Heart left ventricle (tissue), 16 donors: ENCODE measurements at places on chromosomes 7 and 10. TPM values are rescaled to one million over a fixed set of nuclear protein-coding genes. Genes with fewer than 3 reads are reported as not detected.

The TMEM120A gene
- total RNA-seq = 112 TPM

The ZWINT gene
- 11.0 TPM for total RNA-seq

The NUTM2A gene
- total RNA-seq = 1.6 TPM

The CABCOCO1 gene
- 1.1 TPM for total RNA-seq

The NPSR1 gene
- not detected for total RNA-seq

The GIMAP4 gene
- total RNA-seq = 35.5 TPM

The ICA1 gene
- 61.9 TPM for total RNA-seq

The NME8 gene
- total RNA-seq = not detected

- H3K27me3 ChIP-seq = no peaks in the 10 kb centered on the region
- no peak overlapping the region for H3K27ac ChIP-seq
- no peak for DNase-seq
- no peak overlapping the region for H3K4me3 ChIP-seq
Measured at GRCh38 chr7:119167431-119167830, 942.9 kb downstream of the ANKRD7 start.

DNA sequence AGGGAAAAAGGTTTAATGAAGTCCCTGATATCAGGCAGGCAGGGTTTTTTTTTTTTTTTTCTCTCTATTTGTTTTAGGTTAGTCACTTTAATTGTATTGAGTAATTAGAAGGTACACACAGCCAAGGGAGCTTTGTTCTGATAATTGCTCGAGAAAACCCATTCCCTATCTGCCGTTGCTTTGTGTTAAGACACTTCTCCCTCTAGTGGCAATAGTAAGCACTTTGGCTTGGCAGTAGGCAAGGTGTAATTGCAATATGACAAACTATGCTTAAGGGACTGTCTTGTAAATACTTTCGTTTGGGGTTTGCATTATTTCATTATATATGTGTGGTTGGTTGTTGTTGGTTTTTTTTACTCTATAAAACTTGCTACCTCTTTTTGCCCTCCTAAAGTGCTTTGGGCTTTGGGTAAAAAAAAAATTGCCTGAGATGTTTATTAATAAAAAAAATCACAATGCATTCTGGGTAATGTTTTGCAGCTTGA is 113.4 kb downstream of the BTRC start:
- H3K36me3 ChIP-seq = no peaks in the 10 kb centered on the region
- H3K27ac ChIP-seq = no peak overlapping the region
- H3K27me3 ChIP-seq = no peaks in the 10 kb centered on the region
- H3K4me1 ChIP-seq = peaks cover 13% of the 10 kb centered on the region
- H3K4me3 ChIP-seq = no peak overlapping the region
- no peak for DNase-seq

DNA sequence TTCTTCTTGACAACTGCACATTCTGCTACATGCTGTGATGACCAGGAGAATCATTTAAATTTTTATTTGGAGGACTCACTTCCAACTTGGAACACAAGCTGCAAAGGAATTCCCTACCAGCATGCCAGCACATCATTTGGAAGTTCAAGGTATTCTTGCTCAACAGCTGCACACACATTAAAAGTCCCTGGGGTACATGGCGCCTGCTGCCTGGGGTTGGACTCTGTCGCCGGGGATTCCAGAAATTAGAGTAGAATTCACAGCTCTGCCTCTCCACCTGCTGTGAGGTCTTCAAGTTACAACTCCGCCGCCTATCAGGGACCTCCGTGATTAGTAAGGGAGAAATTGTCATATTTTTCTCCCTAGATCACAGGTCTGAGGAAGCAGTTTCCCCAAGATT is 1.1 kb downstream of the ZNF32 start:
- no peaks in the 10 kb centered on the region for H3K27me3 ChIP-seq
- peak overlapping the region; percentile 92 for H3K4me3 ChIP-seq
- H3K4me1 ChIP-seq = peaks cover 17% of the 10 kb centered on the region
- no peak overlapping the region for H3K27ac ChIP-seq
- DNase-seq = no peak

DNA sequence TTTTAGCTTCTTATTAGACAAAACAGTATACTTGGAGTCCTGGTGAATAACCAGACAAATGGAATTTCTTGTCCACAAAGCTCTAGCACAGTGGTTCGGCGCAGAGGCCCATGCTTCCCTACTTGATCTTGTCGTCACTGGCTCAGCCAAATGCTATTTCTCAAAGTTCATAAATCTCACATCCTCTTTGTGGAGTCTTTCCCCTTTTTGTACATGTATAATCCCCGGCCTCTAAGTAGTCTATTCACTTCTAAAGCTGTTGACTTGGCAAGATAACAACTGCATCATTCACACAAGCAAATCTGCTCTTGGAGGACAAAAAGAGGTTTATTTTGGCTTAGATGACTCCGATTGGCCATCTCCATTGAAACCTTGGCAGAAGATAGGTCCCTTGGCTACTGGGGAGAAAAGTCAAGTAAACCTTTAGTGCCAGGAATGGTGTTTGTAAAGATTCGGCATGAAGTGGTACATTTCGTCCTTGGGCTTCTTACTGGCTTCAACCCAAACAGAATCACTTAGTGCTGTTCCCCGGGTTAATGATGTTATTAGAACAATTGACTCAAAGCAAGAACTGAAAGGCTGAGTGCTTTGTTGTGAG is 5.1 kb upstream of the AKR1E2 start:
- no peaks in the 10 kb centered on the region for H3K4me1 ChIP-seq
- H3K27ac ChIP-seq = peak overlapping the region; percentile 6
- no peak overlapping the region for H3K4me3 ChIP-seq
- no peaks in the 10 kb centered on the region for H3K27me3 ChIP-seq
- H3K36me3 ChIP-seq = no peaks in the 10 kb centered on the region

DNA sequence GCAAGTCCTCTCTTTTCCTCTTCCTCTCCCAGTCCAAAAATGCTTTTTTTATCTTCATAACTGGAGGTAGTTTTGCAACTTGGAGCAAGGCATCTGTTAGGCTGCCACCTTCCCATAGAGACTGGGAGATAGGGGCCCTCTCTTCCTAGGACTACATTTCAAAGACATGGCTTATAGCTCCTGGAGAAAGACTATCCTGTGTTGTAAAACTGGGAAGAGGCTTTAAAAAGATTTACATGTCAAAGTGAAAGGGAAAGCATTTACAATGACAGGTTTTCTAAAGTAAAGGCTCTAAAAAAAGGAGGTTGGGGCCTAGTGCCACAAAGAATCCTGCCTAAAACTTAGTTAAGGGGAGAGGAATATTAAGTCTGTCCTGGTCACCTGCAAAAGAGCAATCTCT is 82.2 kb upstream of the SEMA3E start:
- H3K27me3 ChIP-seq = no peaks in the 10 kb centered on the region
- no peaks in the 10 kb centered on the region for H3K4me1 ChIP-seq
- H3K4me3 ChIP-seq = no peak overlapping the region
- H3K27ac ChIP-seq = no peak overlapping the region

DNA sequence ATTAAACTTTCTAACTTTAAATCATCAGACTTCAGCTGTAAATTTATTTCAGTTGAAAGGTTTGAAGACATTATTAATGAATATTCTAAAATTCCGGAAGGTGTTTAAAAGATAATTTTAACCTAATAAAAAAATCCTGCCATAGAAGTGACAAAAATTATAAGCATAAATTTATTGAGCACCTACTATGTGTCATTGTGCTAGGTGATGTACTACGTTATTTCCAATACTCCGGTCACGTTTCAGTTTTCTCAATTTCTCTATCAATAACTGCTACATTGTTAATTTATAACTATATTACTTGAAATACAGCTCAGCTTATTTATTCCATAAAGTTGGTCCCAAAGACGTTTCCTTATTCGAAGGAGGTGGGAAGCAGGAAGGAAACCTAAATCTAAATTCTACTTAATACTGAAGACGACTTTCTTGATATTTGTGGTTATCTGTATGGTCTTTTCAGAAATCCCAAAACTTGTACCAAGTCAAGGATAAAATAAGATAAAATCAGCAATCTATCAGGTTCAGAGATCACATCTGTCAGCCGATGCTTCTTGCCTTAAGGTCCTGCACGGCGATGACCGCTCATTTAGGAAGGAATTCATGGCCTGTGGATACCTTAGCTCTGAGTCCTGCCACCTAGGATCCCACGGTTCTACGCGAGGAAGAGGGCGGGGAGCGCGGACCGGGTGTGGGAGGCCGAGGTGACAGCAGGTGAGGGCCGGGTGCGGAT is 1.2 kb upstream of the ZEB1 start:
- H3K27me3 ChIP-seq = no peaks in the 10 kb centered on the region
- H3K4me1 ChIP-seq = peaks cover 19% of the 10 kb centered on the region
- peak overlapping the region; percentile 98 for H3K27ac ChIP-seq
- H3K36me3 ChIP-seq = no peaks in the 10 kb centered on the region
- H3K4me3 ChIP-seq = peak overlapping the region; percentile 89

GRCh38 chr10:116827214-116827671 is 22.1 kb upstream of the ENO4 start:
- no peaks in the 10 kb centered on the region for H3K27me3 ChIP-seq
- no peaks in the 10 kb centered on the region for H3K4me1 ChIP-seq
- no peak for DNase-seq
- H3K27ac ChIP-seq = no peak overlapping the region

GRCh38 chr10:49153971-49154370 is 20.1 kb upstream of the FAM170B start:
- H3K4me3 ChIP-seq = no peak overlapping the region
- no peak for DNase-seq
- peaks cover 5% of the 10 kb centered on the region for H3K36me3 ChIP-seq

DNA sequence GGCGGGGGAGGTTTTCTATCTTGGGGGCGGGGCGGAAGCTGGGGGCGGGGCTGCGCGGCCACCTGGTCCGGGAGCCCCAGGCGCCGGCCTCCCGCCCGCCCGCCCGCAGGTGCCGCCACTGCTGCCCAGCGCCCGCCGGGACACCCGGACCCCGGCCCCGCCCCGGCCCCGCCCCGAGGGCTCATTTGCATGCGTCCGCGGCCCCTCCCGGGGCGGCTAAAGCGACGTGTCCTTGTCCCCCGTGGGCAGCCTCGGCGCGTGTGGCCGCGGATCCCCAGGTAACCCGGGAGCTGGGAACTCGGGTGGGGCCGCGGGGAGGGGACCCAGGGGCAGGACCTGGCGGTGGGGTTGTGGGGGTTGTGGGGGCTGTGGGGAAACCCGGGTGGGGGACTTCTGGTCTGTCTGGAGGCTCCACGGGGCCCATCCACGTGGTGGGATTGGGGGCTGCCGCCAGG is at the start of gene BHLHA15:
BHLHA15 (plus strand) TSS at position 219 of the 455 bp plus-strand sequence. CDS start 871 bp downstream, outside the sequence.
- no peak within 1 kb of the TSS for H3K4me3 ChIP-seq
- DNase-seq = no peak

GRCh38 chr10:18214691-18215563 is 74.7 kb downstream of the CACNB2 start:
- DNase-seq = peak; percentile 29
- H3K36me3 ChIP-seq = no peaks in the 10 kb centered on the region
- H3K4me3 ChIP-seq = no peak overlapping the region

DNA sequence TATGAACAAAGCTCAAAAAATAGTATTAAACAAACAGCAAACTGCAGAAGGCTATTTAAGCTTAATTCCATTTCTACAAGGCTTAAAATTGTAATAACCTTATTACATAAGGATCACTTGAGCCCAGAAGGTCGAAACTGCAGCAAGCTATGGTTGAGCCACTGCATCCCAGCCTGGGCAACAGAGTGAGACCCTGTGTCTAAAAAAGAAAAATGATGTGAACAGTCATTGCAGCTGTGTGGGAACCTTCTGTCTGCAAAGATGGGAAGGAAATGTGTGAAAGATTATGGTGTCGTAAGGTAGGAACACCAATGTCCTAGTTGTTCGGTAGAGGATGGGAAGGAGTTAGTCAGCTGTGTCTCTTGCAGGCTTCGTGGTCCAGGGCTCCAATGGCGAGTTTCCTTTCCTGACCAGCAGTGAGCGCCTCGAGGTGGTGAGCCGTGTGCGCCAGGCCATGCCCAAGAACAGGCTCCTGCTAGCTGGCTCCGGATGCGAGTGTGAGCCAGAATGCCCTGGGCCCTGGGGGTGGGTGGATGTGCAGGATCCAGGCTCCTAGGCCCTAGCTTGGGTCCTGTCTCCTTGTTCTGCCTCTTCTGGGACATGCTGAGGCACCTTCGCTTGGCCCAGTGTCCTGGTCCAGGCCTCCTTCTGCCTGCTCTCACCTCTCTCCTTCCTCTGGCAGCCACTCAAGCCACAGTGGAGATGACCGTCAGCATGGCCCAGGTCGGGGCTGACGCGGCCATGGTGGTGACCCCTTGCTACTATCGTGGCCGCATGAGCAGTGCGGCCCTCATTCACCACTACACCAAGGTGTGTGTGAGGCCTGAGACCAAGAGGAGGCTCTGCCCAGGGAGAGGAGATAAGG is 9.1 kb downstream of the C10orf62 start:
- no peak overlapping the region for H3K27ac ChIP-seq
- no peak for DNase-seq
- H3K27me3 ChIP-seq = no peaks in the 10 kb centered on the region
- H3K36me3 ChIP-seq = no peaks in the 10 kb centered on the region

DNA sequence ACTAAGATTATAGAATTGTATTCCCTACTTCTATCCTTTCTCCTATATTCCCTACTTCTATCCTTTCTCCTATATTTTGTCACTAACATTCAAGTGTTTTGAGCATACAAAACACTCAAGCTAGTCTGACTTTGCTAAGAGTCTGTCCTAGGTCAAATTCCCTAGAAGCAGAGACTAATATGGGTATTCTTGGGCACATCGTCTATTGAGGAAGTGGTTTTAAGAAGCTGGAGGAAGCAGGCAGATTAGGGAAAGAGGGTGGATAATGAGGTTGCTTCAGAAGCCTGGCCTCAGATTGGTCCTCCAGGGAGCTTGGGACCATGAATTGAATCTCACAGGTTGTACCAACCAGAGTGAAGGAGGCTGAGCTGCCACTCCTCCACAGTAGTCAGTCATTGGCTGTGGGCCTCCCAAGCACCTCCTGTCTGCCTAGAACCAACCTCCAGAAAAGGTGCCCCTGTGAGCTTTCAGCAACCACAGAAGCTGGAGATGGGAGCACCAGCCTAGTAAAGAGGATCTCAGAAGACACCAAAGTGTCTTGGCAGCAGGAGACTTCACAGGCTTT is 295.9 kb upstream of the PHF14 start:
- H3K27me3 ChIP-seq = no peaks in the 10 kb centered on the region
- H3K36me3 ChIP-seq = no peaks in the 10 kb centered on the region
- no peak overlapping the region for H3K4me3 ChIP-seq
- no peak overlapping the region for H3K27ac ChIP-seq
- DNase-seq = no peak
- H3K4me1 ChIP-seq = no peaks in the 10 kb centered on the region

GRCh38 chr10:45441239-45442190 is 67.5 kb downstream of the ALOX5 start:
- no peak overlapping the region for H3K4me3 ChIP-seq
- DNase-seq = no peak
- peaks cover 7% of the 10 kb centered on the region for H3K36me3 ChIP-seq
- H3K4me1 ChIP-seq = peaks cover 6% of the 10 kb centered on the region
- no peak overlapping the region for H3K27ac ChIP-seq

DNA sequence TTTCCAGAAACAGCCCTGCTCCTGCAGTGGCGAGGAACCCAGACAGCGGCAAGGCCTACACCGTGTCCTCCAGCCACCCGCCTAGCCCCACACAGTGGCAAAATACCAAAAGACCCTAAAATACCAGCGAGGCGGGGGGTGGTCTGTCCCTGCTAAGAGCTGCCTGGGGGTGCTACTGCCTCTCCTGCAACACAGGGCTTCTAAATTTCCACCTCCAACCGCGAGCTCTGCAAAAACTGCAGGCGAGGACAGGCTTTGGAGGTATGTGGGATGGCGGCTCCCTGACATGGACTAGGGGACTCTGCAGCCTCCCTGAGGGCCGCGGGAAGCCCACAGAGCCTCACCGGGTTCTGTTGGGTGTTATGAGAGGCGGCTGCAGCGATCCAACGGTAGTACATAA is 122.3 kb downstream of the WDR37 start:
- DNase-seq = no peak
- H3K27ac ChIP-seq = no peak overlapping the region
- no peaks in the 10 kb centered on the region for H3K4me1 ChIP-seq
- no peaks in the 10 kb centered on the region for H3K27me3 ChIP-seq
- H3K4me3 ChIP-seq = no peak overlapping the region

GRCh38 chr10:42982891-42983506 is 93.9 kb upstream of the RET start:
- H3K4me3 ChIP-seq = no peak overlapping the region
- H3K4me1 ChIP-seq = no peaks in the 10 kb centered on the region
- H3K27me3 ChIP-seq = no peaks in the 10 kb centered on the region
- no peaks in the 10 kb centered on the region for H3K36me3 ChIP-seq
